Right ventricle myocardium inferior (tissue), 1 donor: ENCODE measurements at places on chromosomes 2 and 18. TPM values are rescaled to one million over a fixed set of nuclear protein-coding genes. Genes with fewer than 3 reads are reported as not detected.

COL4A4 gene
- total RNA-seq, result 13.6 TPM

ARHGEF33 gene
- total RNA-seq, result 0.62 TPM

GDF7 gene
- 0.46 TPM for total RNA-seq

LRRTM4 gene
- 0.92 TPM for total RNA-seq

CPS1 gene
- total RNA-seq, result 3.0 TPM

PIEZO2 gene
- 0.11 TPM for total RNA-seq

IL1R2 gene
- 1.3 TPM for total RNA-seq

FSHR gene
- 0.14 TPM for total RNA-seq

DNA sequence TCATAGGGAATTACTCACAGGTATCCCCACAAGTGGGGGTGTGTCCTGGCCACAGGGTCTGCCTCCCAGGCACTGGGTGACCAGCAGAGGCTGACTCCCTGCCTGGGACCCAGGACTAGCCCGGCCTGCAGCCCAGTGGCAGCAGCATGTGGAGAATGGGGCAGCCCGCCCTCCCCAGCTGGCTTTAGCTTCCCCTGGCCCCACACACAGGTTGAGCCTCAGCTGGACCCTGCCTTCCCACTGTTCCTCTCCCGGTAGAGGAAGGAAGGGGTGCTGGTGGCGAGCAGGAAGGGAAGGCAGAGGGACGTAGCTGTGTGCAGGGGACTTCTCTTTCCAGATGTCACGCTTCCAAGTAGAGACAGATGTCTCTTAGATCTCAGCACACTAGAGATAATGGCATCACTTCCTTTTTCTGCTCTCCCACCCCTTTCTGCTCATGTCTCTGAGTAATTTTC, 51.4 kb downstream of the EMILIN2 start:
- no peak for DNase-seq

GRCh38 chr18:36769611-36770314, 59.0 kb downstream of the TPGS2 start:
- DNase-seq, result no peak

GRCh38 chr2:62972601-62973000, 78.0 kb upstream of the OTX1 start:
- DNase-seq, result no peak

- DNase-seq, result no peak
Measured at GRCh38 chr2:185279999-185280398, 458.6 kb upstream of the FSIP2 start.

DNA sequence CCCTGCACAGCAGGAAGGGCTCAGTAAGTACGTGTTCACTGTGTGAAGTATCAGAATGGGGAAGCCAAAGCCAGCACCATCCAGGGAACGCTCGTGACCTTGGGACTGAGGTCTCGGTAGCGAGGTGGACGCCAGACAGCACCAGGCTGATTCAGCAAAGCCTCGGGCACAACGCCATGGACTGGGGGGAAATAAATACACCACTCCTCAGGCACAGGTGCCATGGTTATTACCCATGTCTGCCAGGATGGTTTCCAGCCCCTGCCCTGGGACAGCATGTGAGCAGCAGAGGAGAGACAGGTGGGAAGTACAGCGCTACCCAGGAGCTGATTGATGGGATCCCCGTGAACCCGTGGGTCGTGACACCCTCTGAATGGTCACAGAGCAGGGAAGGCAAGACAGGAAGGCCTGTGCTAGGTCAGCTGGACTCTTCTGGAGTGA, 53.0 kb downstream of the REEP1 start:
- DNase-seq, result peak; percentile 82

GRCh38 chr2:12074126-12074844, 327.9 kb downstream of the LPIN1 start:
- no peak for DNase-seq

DNA sequence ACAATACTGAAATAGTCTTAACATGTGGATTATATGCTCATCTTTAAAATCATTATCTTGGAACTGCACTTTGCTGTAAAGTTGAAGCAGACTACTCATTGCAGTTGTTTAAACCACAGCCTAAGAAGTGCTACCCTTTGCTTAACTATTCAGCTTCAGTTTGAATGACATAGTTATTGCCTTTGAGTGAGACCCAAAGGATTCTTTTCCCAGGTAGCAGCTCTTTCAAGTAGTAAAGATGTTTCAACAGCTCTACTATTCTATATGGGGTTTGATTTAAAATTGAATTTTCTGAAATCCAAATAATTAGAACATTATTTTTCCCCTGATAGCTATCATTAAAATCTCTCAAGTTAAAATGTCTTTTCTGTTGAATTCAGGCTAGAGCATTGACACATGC, 1.1 kb downstream of the SCG2 start:
- no peak for DNase-seq

DNA sequence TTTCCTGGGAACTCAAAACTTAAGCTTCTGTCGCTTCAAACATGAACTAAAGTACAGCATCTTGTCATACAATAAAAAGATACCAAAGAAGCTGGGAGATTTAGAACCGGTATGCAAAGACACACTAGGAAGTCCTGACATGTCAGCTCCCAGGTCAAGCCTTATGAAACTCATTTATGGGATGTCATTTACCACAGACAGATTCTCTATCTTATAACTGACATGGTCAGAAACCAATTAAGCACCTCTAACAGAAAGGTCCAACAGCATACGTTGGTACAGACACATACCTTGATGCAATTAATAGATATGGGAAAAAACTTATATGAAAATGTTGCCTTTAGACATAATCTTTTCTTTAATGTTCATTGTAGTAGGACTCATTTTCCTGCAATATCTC, 169.0 kb downstream of the SRBD1 start:
- DNase-seq, result no peak

- DNase-seq, result no peak
Measured at GRCh38 chr2:234867882-234868285, 83.9 kb upstream of the SH3BP4 start.

DNA sequence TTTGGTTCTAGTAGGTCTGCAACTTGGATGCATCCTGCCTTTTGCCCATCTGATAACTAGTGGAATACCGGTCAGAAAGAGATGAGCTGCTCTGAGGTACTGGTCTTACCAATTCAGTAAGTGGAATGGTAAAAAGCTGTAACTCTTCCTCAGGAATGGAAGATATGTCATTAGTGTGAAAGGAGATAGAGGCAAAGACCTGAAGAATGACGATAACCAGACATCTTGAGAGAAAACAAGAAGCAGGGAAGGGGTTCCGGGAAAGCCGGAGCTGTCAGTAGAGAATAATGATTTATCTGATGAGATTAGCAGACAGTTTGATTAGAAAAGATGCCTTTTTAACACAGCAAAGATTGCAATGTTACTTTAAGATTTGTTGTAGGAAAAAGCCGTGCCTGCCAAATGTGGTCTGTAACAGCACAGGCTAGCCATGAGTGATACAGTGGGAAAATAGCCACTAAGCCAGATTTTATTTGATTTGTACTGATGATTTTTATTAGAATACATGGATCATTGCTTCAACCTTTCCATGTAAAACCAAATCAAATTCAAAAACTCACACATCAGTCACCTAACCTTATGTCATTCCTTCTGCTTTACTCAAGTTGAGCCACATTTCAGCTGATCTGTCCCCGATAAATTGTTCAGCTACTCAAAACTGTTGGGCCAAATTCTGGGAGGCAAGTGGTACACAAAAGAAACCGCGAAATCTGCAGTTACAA, 110.0 kb downstream of the TCF4 start:
- no peak for DNase-seq

- no peak for DNase-seq
Measured at GRCh38 chr2:201132518-201132917, 16.6 kb downstream of the CFLAR start.

- DNase-seq, result no peak
Measured at GRCh38 chr2:129092956-129093355, 774.3 kb upstream of the HS6ST1 start.

DNA sequence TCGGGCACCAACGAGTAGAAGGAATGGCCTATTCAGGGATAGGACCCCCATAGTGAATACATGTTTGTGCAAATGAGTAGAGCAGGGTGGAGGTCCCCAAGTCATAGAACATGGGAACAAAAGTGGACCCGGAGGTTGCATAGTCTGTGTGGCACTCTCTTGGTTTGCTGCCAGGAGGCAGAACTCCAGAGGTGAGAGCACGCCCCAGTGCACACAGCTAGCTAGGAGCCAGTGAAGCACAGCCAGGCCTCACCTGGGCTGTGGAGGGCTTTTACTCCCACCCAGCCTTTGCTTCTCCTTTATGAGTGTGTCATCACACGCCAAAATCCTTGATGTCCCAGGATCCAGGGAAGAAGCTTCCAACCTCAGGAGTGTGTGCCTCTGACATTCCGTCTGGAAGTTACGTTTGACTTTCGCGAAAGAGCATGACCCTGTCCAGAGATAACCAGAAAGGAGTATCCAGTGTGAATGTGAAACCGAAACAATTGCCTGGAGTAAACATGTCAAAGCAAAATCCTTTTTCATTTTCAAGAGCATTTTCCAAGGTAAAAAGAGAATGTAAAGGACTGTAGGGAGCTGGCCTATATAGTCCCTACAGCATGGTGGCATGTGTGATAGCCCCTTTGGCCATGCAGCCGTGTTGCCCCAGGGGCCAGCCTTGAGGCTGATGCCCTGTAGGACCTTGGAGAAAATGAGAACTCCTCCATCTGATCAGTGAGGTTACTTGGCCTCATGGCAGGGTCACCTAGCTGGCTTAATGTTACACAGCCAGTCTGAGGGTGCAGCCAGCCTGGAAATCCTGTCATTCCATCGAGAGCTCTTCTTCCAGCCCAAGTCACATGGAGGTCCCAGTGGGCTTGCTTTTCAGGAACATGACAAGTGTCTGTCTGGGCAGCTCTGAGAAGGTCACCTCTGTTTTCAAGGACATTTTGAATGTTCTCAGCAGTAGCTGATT, 8.8 kb downstream of the TRIB2 start:
- DNase-seq, result no peak

DNA sequence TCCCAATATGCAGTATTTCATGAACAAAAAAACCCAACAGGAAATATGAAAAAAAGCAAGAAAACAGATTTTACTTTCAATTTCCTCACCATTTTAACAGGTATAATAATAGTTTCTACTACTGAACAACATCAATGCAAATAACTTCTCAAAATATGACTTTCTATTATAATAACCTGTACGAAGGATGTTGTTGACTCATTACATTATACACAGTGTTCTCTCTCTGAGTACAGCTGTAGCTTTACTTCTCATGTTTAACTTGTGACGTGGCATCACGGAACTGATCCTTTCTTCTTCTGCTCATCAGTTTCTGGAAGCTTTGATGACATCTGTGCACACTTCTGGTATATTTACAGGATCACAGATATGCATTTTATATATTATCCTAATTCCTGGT, 40.0 kb downstream of the FAM228A start:
- DNase-seq, result no peak
